ENCODE measurements at places on chromosomes 11 and 22.

DNA sequence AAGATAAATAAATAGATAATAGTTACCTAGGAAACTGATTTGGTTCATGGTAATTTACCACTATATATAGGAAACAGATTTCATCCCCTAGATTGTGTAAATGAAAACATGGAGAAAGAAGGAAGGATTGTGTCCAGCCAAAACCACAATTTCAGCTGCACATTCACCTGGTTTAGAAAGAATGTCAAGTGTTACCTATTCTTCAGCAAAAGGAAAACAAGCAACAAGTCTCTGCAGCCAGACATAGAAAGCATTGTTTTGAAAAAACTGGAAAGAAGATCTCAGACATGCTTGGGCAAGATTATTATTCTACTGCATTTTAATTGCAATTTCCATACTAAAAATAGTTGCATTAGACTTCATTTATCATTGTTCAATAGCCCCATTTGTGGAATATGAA lies 8.8 kb upstream of the BMAL1 start:
- no peak for DNase-seq

- no peak for DNase-seq
Measured at GRCh38 chr22:46747646-46748045, 9.6 kb upstream of the CERK start.

DNA sequence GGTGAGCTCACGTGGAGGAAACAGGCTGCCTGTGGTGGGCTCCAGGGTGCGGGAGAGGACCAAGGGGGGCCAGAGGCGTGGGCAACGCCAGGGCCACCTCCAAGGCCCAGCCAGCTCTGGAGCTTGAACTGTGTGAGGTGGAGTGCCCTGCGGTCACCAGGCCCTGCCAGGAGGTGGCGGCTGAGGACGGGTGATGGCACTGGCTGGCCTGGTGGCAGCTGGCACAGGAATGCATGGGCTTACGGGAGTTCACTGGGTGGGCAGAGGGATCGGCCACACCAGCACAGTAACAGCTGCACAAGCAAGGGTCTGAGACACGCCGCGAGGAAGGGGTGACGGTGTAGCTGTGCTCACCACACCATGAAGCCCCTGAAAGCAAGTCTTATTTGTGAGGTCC lies 15.8 kb downstream of the TOLLIP start:
- DNase-seq, result no peak

- no peak for DNase-seq
Measured at GRCh38 chr11:44979543-44980399, 29.1 kb upstream of the TP53I11 start.

DNA sequence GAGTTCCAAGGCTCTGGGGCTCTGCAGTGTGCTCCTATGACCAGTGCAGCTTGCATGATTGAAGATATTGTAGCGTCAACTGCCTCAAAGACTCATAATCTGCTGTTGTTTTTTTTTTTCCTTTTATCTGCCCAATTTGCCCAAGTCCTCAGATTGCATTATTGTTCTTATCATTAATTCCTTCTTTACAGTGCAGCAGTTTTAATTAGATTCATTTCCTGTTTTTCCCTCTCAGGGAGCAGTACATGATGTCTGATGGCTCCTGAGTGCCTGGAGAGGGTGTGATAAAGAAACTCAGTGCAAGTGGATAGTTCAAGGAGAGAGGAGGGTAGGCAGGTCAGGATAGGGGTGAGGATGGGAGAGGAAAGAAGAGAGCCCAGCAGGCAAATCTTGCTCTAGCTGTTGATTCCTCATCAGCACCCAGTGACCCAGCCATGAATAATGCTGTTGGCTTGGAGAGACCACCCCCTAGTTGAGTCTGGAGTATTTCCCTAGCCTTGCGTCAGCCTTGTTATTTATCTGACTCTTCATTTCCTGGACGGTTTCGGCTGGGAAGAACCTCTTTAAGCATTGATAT lies 219.6 kb upstream of the SESN3 start:
- DNase-seq, result no peak

DNA sequence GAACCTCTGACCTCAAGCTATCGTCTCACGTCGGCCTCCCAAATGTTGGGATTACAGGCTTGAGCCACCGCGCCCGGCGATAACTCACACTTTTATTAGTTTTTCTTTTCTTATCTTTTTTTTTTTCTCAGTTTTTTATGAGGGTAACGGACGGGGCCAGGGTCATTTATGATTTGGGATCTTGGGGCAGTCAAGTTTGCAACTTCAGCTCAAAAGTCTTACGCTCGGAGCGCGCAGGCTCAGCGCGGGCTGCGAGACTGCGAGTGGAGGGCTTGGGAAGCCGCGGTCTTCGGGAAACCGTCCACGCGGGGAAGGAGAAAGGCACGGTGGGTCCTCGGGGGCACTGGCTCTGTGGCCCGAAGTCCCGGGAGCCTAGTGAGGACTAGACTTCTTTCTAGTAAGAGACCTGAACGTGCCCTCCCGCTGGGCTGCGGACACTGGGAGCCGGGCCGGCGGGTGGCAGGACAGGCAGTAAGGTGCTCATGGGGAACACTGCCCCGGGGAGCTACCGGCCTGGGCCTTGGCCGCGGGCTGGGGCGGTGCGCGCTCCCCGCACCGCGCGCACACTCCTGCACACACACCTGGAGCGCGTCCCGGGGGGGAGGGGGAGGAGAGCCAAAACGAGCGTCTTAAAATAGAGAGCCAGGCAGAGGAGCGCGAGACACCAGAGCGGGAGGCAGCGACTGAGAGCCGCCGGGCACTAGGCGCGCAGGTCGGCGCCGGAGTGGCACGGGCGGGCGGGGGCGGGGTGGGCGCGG lies 476 bp upstream of the BARX2 start:
- DNase-seq, result no peak

DNA sequence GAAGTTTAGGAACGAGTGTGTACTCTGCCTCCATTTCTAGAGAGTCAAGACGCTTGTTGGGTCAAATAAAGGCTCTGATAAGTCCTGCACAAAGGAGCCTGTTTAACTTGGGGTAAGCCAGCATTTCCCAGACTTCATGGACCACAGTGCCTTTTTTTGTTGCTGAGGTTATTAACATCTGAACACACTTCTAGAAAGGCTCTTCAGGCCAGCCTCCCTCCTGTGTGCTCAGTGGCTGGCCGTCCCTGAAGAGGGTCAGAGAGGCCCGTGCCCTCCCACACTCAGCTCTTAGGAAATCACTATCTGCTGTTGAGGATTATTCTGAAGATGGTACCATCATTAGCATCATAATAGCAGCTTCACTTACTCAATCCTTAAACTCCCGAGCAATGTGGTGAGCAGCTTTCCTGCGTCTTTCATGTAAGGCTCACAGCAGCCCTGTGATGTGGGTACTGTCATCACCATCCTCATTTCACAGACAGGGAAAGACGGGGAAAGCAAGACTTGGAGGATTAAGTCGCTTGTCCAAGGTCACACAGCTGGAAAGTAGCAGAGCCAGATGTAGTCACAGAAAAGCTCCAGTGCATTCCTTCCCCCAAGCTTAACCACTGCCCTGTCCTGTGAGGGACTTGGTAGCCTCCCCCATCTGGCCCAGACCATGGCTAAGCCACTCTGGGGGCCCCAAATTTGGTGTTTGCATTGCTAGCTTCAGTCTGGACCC lies 71.3 kb downstream of the TSPAN18 start:
- no peak for DNase-seq

GRCh38 chr11:111612224-111612623 lies 10.0 kb downstream of the SIK2 start:
- DNase-seq, result no peak

DNA sequence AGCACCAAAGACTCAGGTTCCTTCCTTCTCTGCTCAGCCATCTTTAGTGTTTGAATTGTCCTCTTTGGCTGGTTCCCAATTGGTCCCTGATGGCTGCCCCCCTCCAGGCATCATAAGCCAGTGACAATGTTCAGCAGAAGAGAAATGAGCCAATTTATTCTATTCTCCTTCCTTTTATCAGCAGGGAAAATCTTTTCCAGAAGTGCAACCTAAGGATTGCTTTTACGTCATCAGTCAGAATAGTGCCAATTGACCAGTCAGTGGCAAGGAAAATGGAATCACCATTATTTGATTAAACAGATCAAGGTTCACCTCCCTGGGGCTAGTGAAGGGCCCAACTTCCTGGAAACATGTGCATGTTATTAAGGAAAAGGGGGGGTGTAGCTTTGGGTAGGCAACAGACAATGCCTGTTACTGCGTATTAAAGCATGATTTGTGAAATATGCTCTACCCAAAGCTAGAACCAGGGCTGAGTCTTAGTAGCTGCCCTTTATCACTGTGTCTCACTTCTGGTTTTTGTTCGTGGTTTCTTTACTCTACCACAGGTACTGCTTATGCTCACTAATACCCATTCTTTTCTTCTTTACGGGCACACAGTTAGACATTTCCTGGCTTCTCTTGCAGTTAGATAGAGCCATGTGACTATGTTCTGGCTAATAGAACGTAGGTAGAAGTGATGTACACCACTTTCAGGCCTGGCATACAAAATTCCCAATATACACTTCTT lies 12.6 kb upstream of the DBX1 start:
- DNase-seq, result no peak

- no peak for DNase-seq
Measured at GRCh38 chr11:68135161-68135560, 14.0 kb upstream of the CHKA start.

GRCh38 chr11:130588471-130588870 lies 140.0 kb downstream of the ADAMTS15 start:
- DNase-seq, result no peak

DNA sequence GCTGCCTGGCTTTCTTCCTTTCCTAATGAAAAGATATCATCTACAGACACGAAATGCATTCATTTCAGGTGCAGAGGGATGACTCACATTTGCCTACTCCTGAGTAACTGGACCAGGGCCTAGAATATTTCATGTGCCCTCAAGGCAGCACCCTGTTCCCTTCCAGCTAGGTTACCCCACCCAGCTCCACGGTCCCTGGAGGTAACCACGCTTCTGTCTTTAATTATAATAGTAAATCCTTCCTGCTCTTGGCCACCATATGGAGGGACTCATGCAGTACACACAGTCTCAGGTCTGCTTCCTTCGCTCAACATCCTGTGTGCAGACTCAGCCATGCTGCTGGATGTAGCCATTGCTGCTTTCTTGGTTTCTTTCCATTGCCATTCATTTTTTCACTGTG lies 22.3 kb downstream of the DHCR7 start:
- no peak for DNase-seq

GRCh38 chr22:43546186-43546585 lies 134.4 kb downstream of the MPPED1 start:
- no peak for DNase-seq

DNA sequence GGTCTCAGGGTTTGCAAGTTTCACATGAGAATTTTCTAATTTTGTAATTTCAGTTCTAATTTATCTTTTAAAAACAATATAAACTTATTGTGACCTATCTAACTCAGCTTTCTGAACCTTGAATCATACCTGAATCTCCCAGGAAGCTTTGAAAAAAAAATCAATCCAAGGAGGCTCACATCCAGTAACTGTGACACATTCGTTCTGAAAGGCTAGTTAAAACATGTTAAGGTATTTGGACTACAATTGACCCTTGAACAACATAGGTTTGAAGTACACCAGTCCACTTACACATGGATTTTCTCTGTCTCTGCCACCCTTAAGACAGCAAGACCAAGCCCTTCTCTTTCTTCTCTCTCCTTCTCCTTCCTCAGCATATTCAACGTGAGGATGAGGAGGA lies 40.0 kb downstream of the DDI1 start:
- no peak for DNase-seq

- no peak for DNase-seq
Measured at GRCh38 chr11:104637662-104638170, 260.5 kb downstream of the CASP12 start.

GRCh38 chr22:44930711-44931035 lies 79.1 kb downstream of the PHF21B start:
- no peak for DNase-seq

DNA sequence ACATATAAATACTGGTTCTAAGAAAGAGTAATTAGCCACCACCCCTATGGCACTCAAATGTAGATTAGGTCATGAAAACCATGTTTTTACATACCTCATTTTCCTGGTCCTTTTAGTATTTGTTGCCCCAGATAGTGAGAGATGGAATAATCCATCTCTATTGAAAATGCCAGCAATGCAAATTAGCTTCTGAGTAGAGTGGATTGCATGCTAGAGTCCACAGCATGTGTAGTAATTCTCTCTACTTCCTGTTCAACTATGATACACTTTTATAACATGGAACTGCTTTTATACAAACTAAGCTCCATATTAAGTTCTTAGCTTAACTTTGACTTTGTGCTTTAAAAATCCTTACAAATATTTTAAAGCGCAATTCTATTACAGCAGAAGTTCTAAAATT lies 73.2 kb downstream of the TRPC6 start:
- no peak for DNase-seq

GRCh38 chr11:114478001-114478410 lies 38.7 kb downstream of the REXO2 start:
- no peak for DNase-seq
